ENCODE measurements at places on chromosomes 12 and 14.

DNA sequence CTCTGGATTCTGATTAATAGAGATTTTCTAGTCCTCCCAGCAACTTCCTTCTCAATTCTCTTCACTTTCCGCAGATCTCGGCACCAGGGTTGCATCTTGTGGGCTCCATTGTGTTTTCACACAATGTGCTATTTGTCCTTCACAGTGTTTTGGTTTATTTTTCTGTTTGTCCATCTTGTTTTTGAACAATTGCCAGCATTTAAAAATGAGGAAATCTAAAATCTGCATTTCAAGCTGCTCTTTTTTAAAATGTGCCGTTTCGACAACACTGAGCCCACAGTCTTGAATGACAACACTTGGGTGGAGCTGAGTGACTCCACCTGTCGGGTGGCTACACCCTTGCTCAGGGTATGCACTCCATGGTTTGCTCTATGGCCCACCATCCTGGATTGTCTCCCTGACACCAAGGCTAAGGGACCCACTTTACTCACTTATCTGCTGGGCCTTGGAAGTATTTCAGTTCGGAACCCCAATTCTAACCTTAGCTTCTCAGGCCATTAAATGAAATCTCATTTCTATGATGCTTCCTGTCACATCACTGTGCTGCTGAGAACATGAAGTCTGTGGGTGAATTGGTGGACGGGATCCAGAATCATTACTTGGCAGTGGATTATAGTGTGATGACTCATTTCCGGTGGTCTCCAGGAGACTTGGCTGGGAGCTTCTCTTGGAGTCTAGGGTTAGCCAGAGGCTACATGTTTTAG lies 3.4 kb upstream of the MYRFL start:
- DNase-seq, result peak; percentile 19

- no peak for DNase-seq
These were observed 1.0 kb downstream of the CLBA1 start for GRCh38 chr14:104986487-104987164.

- no peak for DNase-seq
These were observed 45.0 kb downstream of the SYNE3 start for GRCh38 chr14:95471476-95471875.

GRCh38 chr12:27024291-27024690 lies 1.9 kb downstream of the MED21 start:
- no peak for DNase-seq

DNA sequence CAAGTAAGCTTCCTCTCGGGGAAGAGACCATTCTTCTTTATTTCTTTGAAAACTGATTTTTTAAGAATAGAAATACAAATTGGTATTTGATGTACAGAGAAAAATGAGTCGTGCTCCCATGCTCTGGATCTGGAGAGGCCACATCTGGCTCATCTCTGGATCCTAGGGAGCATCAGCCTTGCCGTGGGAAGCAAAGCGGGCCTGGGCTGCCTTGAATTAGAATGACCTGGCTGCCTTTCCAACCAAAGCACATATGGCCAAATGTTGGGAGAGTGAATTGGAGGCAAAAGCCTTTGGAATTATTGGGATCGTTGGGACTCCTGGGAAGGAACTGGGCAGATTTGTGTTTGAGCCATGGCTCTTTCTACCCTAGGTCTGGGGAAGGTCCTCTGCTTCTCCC lies 80.0 kb downstream of the SLC25A47 start:
- no peak for DNase-seq

DNA sequence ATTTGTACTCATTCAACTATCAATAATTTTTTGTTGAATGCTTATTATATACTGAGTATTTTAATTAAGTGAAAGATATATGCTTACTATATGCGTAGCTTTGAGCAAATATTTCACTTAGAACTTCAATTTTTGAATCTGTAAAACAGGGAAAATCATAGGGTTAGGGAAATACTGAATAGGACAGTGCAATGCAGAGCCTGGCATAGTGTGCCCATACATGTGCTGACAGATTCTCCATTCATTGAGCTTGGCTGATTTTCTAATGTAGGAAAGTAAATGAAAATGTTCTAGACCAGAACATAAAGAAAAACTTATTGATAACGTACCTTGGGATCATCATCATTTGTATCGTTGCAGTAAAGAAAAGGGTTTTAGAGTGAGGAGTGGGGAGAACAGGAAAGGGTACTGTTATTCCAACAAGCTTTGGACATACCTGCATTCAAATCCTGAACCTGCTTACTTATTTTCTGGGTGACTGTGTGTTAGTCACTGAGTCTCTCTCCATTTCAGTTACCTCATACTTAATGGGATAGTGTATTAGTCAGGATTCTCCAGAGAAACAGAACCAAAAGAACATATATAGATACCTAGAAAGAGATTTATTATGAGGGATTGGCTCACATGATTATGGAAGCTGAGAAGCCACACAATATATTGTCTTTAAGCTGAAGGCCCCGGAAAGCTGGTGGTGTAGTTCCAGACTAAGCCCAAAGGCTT lies 436.4 kb downstream of the ADAMTS20 start:
- DNase-seq, result no peak
